ENCODE measurements at places on chromosomes 6 and 20.

DNA sequence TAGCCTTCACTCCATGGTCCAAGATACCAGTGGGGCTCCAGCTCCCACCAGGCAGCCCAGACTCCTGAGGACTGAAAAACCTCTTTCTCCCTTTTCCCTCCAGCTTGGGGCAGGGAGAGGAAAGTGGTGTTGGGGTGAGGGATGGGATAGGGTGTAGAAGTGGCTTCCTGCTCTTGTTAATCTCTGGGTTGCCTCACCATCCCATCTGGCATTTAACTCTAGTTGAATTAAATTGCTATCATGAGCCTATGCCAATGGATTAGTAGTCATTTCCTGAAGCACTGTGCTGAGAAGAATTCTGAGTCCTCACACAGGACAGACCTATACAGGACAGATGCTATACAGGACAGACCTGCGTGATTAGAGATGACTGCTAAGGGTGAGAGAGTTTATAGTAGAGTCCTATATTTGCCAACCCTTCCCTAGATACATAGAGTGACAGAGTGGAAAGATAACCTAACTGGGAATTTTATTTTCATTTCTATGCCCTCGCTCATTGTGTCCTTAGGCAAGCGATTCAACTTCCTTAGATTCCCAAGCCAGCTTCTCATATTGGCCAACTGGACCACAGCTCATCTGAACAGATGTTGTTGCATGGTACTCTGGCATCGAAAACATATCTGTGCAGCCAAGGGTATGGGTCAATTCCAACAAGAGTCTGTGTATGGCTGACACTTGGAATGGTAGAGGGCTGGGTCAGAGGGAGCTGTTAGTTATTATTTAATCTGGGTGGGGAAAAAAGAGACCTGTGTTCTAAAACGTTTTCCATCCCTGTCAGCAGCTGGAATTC is 42.8 kb downstream of the MCHR2 start:
- DNase-seq: no peak

DNA sequence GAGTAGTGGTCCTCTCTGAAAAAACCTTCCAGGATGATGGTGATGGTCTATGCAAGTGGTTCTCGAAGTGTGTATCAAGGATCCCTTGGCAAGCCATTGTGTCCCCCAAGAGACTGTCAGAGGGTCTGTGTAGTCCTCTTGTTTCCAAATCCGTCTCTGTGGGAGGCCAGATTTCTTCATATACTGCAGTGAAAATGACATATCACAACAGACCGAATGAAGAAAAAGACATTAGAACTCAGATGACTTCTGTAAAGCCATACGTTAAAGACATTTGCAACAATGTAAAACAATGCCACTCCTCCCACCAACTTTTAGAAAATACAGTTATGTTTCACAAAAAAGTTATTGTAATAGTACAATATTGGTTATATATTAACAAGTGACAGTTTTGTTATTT is 27.2 kb upstream of the LAMP5 start:
- no peak for DNase-seq

GRCh38 chr6:47922391-47922790 is 140.6 kb downstream of the OPN5 start:
- DNase-seq: no peak

- DNase-seq: no peak
Observed at GRCh38 chr6:52925919-52926792, 16.7 kb upstream of the GSTA3 start.

GRCh38 chr20:53208110-53208832 is 236.1 kb downstream of the TSHZ2 start:
- DNase-seq: no peak

GRCh38 chr6:105982761-105983540 is 103.2 kb upstream of the PRDM1 start:
- peak; percentile 47 for DNase-seq

All from activated CD8-positive, alpha-beta memory T cell treated with anti-CD3 and anti-CD28 coated beads, Interleukin-2, amount 10 ng/mL, durations not matched to agents 7 days and 5 days (primary cell).